Mesothelial cell of epicardium (in vitro differentiated cells): ENCODE measurements at places on chromosomes 1 and 21. TPM values are rescaled to one million over a fixed set of nuclear protein-coding genes. Genes with fewer than 3 reads are reported as not detected.

TDRD10 gene
- total RNA-seq = 0.18 to 0.69 TPM (median 0.31 TPM) in 3 replicates

PROK1 gene
- total RNA-seq = 0.69 to 1.3 TPM (median 0.95 TPM) in 3 replicates

CENPF gene
- 54.3 to 58.1 TPM (median 56.4 TPM) in 3 replicates for total RNA-seq

GRCh38 chr1:172630868-172631267 lies 28.0 kb upstream of the FASLG start:
- H3K4me1 ChIP-seq = peaks cover 8% of the 10 kb centered on the region
- DNase-seq = no peak
- no peak overlapping the region for H3K4me3 ChIP-seq
- H3K27me3 ChIP-seq = no peaks in the 10 kb centered on the region
- peaks cover 5% of the 10 kb centered on the region for H3K36me3 ChIP-seq

- no peaks in the 10 kb centered on the region for H3K27me3 ChIP-seq
- no peak overlapping the region for H3K4me3 ChIP-seq
- no peak for DNase-seq
- H3K27ac ChIP-seq = no peak overlapping the region
- H3K36me3 ChIP-seq = peaks cover 18% of the 10 kb centered on the region
- H3K4me1 ChIP-seq = peaks cover 2% of the 10 kb centered on the region
These were observed 215.6 kb downstream of the DENND1B start for GRCh38 chr1:197559655-197560054.

DNA sequence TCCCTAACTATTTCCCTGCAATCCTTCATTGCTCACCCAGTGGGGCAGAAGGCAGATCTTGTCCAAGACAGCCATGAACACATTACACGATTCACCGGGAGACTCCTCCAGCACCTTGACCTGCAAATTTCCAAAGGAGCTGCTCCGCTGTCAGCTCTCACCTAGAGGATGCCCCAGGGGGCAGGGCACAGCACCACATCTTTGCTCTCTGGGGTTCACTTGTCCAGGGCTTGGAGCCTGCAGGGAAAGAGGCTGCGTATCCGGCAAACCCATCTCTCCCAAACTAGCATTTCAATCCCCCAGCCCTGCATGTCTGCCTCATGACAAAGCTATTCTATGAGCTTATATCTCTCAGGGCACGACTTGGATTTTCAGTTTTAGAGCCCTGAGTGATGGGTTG lies 35.1 kb upstream of the OLIG2 start:
- no peak for DNase-seq
- no peak overlapping the region for H3K4me3 ChIP-seq
- H3K27me3 ChIP-seq = peaks cover 67% of the 10 kb centered on the region

DNA sequence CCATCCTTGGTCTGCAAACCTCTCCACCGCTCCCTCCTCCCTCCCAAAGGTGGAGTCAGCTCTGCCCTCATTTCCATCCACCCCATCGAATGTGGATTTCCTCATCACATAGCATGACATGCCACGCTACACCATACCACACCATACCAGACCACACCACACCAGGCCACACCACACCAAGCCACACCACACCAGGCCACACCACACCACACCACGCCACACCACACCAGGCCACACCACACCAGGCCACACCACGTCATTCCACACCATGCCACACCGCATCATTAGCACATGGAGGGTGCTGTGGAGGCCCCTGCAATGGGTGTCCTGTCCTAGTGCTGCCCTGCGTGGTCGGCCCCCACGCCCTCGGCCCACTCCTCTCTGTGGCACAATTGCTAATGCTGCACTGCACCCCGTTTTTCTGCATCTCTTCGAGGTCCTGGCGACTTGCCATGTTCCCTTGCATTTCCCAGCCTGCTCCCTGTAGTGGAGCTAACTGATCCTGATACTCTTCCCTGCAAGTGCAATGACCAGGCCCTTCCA lies 11.3 kb downstream of the DFFB start:
- H3K4me3 ChIP-seq = no peak overlapping the region
- no peaks in the 10 kb centered on the region for H3K4me1 ChIP-seq
- DNase-seq = no peak
- H3K36me3 ChIP-seq = peaks cover 29% of the 10 kb centered on the region
